ENCODE measurements at places on chromosomes 3 and 15. TPM values are rescaled to one million over a fixed set of nuclear protein-coding genes. Genes with fewer than 3 reads are reported as not detected.

MORC1 gene
- 0.42 TPM for polyA plus RNA-seq

U2SURP gene
- polyA plus RNA-seq: 140 TPM

ARID3B gene
- polyA plus RNA-seq: 14.1 TPM

DNA sequence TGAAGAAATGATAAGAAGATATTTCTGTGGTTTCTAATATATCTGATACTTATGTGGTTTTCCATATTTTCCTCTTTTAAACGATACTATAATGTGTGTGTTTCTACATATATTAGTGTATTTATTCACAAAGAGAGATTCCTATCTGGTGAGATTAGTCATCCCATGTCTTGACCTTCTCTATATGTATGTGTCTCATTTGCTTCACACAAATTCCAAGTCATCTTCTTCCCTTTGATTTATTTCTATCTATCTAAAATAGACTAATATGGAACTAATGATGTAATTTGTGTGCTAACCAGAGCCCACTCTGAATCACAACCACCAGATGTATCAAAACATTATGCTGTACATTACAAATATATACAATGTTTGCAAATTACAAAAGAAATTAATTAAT is 154.7 kb upstream of the KCNMB2 start:
- no peaks in the 10 kb centered on the region for H3K4me1 ChIP-seq
- H3K36me3 ChIP-seq: no peaks in the 10 kb centered on the region
- no peaks in the 10 kb centered on the region for H3K27me3 ChIP-seq
- H3K4me3 ChIP-seq: no peak overlapping the region
- no peak overlapping the region for H3K27ac ChIP-seq

MYRIP gene
- not detected for polyA plus RNA-seq

KNG1 gene
- polyA plus RNA-seq: not detected

DNA sequence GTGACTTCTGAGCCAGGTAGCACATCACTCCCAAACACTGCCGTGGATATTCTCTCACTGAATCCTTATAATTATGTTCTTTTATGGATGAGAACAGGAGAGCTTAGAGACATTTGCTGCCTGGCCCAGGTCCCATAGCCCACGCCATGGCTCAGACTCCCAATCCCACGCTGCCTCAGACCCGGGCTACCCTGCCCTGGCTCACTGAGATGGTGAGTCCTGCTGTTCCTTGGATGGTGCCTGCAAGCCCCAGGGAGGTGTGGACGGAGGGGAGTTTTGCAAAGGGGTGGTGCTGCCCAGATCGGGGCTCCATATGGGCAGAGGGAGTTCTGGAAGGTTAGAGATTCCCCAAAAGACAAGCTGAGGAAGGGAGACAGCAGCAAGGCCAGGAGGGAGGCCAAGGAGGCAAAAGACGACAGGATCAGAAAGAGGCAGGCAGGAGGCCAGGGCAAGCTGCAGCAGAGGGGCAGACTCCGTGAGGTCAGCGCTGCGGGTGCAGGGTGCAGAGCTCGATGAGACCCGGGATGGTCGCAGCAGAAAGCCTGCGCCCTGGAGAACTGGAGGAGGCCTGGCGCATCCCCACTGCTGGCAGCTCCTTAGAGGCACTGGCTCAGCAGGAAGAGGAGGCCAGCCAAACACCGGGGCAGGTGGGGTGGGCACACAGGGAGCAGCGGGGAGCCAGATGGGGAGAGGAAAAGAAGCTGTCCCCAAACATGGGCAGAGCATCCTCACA is 95.7 kb upstream of the ALDH1A3 start:
- H3K36me3 ChIP-seq: no peaks in the 10 kb centered on the region
- no peak for DNase-seq
- no peak overlapping the region for H3K4me3 ChIP-seq
- H3K4me1 ChIP-seq: no peaks in the 10 kb centered on the region

DNA sequence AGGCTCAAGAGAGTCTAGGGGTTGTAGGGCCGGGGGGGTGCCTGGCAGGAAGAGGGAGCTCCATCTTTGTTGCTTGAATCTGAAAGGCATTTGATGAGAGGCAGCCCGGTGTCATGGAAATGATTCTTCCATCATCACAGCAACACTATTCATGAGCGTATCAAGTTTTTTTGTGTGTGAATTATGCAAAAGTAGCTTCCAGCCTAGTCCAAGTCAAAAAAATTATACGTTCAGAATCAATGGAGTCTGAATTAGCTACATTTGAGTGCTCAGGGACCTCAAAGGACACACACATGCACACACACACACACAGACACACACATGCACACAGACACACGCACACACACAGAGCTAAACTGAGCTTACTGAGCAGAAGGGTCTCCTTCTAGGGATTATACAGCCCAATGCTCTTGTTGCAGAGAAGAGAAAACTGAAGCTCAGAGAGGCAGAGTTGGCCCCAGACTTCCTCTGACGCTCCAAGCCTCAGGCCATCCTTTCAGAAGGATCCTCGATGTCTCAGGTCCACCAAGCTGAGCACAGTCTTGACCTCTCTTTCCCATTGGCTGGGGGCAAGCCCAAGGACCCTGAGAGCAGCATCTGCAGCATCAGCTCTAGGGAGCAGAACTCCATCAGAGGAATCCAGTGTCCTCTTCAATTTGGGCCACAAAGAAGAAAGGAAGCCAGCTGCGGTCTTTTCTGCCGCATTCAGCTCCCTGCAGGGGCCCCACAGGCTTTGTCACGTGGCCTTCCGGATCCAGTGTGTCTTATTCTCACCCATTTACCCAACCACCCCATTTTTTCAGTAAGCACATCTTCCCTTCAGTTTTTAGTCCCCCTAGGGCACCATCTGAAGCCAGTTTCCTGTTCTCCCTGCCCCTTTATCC is 228.0 kb downstream of the UACA start:
- no peak for DNase-seq
- peaks cover 43% of the 10 kb centered on the region for H3K27me3 ChIP-seq
- H3K4me3 ChIP-seq: no peak overlapping the region
- no peak overlapping the region for H3K27ac ChIP-seq
- no peaks in the 10 kb centered on the region for H3K36me3 ChIP-seq

DNA sequence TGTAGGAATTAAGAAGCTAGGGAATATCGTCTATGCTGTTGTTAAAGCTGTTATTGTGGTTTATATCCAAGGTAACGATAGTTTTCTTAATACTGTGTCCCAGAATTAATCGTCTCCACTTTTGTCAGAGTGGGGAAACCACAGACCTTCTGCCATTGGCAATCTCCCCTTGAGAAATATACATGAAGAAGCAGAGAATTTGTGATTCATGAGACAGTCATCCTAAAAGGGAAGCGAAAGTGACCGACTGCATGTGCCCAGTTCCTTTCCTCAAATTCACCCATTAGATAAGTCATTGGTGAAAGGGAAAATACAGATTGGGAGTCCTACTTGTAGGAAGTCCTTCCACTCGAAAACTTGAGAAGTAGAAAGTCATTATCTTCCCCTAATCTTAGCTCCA is 26.6 kb downstream of the DIPK2A start:
- no peak overlapping the region for H3K27ac ChIP-seq
- H3K36me3 ChIP-seq: 0 out of 3 replicates have a peak, but pooled peaks cover 1% of the 10 kb centered on the region
- no peaks in the 10 kb centered on the region for H3K4me1 ChIP-seq
- H3K4me3 ChIP-seq: no peak overlapping the region

DNA sequence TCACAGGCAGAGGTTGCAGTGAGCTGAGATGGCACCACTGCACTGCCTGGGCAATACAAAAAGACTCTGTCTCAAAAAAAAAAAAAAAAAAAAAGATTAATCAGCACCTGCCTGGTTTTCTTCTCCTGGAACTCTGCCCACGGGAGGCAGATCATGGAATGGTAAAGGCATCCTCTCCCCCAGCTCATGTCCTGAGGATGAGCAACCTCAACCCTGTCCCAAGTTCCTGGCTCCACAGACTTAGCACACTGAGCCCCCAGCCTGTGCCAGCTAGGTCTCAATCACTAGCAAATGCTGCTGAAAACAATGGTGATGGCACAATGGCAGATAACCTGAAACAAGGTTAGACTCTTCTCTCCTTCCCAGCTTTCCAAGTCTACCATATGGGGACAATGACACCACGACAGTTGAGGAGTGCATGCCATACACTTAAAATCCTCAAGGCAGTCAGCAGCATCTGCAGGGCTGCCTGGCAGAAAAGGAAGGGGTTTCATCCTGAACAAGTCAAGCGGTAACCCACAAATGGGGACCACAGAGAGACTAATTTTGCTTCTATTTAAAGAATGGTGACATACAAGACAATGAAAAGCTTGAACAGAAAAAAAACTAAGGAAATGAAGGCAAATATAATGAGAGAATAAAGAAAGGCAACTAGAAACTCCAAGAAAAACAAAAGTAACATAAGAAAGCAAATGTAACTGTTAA is 4.8 kb downstream of the CLN6 start:
- H3K27ac ChIP-seq: peak overlapping the region; percentile 36
- peaks cover 37% of the 10 kb centered on the region for H3K4me1 ChIP-seq
- peak; percentile 5 for DNase-seq
- no peak overlapping the region for H3K4me3 ChIP-seq

Data from K562 (cell line).